ENCODE measurements at places on chromosomes 4 and X.

GRCh38 chrX:21657318-21658151 is 595 bp downstream of the KLHL34 start:
- no peak for DNase-seq

DNA sequence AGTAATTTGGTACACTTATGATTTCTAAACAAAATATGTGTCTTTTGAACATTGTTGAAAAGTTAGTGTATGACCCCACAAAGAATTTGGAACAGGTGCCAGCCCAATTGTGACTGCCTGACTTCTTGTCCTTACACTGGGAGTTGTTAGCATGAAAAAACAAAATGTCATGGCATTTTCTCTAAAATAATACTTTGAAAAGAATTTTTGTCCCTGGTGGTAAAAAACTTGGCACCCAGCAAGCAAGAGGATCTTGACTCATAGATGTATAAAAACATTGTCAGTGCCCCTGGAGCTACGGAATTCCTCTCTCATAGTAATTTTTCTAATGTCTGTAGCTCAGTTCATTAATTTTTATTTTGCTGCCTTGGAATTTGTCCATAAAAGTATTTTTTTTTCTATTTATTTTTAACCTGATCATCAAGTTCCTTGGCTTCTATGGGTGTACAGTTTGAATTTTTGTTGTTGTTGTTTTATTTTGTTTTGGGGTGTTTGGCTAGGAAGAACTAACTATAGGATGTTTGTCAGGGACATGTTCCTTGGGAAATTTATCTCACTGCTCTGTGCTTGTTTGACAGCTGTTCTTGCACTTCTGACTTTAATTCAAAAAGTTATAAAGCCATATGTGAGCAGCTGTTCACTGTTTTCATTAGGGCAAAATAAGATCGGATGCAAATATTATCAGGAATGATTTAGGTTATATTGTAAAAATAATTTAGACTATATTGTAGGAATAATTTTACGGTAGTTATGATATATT is 95.4 kb upstream of the NUDT6 start:
- DNase-seq, result no peak

GRCh38 chr4:155569960-155570515 is 96.6 kb upstream of the GUCY1A1 start:
- DNase-seq, result no peak

- no peak for DNase-seq
Measured at GRCh38 chr4:82777857-82778525, 20.6 kb downstream of the SCD5 start.

DNA sequence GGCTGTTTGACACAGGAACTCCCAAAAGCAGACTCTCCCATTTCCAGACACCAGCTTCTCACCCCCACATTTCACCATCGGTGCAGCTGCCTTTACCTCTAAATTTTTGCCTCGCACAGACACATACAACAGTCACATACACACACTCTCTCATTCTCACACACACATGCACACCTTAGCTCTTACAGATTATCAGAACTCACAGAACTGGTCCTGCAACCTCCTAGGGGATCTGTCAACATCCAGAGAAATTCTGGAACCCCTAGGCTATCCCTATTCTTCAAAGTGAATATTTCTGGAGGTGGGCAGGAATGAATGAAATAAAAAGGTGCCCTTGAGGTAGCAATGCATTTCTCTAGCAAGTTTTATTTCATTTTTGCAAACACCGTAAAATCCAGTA is 4.1 kb downstream of the HS6ST2 start:
- DNase-seq, result no peak

GRCh38 chrX:41870719-41871151 is 52.6 kb downstream of the CASK start:
- no peak for DNase-seq

- no peak for DNase-seq
Measured at GRCh38 chrX:10015355-10015722, 48.2 kb downstream of the CLDN34 start.

DNA sequence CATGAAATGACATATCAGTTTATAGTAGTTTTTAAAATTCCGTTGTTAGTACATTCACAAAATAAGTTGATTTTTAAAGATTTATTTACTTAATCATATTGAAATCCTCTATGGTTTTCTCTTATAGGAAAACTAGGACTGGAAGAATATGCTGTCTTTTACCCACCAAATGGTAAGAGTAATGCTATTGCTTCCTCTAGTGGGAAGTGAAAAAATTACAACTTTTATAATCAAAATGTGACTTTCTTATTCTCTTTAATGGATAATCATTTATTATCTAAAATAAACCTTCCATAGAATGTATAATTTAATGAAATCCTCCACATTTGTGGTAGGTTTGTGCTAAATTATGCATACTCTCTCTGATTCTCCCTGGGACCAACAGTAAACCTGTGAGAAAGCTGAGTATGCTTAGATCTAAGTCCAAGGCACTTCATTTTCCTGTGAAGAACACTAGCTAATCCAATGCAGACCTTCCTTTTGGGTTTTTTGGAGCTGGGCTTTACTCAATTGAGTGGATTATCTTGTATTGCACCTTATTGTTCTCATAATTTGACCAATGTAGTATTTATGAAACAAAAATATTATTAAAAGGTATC is 136.2 kb downstream of the TBC1D19 start:
- DNase-seq, result no peak

DNA sequence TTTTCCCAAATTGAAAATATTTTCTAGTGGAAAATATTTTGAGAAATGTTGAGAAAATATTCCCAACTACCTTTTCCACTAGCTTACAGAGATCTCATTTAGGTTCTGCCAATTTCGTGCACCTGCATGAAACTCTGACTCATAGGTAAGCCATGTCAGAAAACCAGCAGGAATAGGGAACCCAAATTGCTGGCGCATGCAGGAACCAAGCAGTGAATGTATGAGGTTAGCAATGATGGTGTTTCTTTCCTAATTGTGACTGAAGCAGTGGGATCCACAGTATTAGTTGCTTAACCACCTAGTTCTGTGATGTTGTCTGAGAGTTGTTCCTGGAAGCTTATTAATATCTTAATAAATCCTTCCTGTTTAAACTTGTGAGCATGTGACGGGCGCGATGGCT is 381.0 kb upstream of the TRAM1L1 start:
- no peak for DNase-seq

GRCh38 chrX:112997991-112998390 is 157.4 kb upstream of the AMOT start:
- no peak for DNase-seq

DNA sequence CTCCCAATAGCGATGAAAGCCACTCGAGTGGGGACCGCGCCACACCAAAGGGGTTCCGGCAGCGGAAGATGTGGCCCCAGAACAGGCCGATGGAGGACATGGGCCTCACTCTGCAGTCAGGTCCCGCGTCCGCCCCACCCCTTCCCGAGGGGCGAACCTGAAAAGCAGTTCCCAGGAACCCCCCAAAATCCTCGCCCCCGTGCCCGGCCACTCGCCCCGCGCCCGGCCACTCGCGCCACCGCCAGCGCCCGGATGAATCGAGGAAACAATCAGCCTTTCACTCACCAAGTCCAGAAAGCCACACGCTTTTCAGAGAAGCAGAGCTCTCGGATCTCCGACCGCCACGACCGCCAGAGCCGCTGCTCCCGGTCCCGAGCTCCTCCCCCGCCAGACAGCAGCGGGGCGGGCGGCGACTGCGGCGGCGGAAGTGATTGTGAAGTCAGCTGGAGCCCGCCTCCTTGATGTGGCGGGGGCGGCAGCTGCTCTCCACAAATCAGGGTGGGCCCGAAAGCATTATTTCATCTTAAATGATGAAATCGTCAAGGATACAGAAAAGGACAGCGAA is at the start of gene PJA1:
TSS of gene PJA1 (minus strand) at position 367 of the 565 bp plus-strand sequence. CDS start 2,380 bp downstream, outside the sequence.
- peak; percentile 54 for DNase-seq

Data from stimulated activated CD8-positive, alpha-beta memory T cell treated with anti-CD3 and anti-CD28 coated beads, Interleukin-15, amount 100 ng/mL, for 4 hours (primary cell).